ENCODE measurements at places on chromosomes 6 and 20.
A peak's percentile ranks its signal among the peaks of the same experiment; 100 is the strongest.

DNA sequence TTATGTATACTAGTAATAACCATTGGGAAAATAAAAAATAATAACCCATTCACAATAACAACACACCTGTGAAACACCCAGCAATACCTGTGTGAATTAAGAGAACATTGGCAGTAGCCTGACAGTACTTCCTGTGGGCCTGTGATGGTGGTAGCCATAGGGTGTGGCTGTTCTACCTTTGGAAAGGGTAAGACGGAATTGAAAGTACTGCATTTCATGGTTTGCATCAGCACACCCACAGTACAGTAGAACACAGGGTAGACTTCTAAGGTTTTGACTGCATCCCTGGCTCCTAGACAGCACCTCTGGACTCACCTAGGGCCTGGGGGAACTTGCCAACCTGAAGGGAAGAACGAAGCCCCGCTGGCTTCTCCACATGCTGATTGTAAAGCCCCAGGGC is 279.8 kb downstream of the HTR1B start:
- no peak for DNase-seq

DNA sequence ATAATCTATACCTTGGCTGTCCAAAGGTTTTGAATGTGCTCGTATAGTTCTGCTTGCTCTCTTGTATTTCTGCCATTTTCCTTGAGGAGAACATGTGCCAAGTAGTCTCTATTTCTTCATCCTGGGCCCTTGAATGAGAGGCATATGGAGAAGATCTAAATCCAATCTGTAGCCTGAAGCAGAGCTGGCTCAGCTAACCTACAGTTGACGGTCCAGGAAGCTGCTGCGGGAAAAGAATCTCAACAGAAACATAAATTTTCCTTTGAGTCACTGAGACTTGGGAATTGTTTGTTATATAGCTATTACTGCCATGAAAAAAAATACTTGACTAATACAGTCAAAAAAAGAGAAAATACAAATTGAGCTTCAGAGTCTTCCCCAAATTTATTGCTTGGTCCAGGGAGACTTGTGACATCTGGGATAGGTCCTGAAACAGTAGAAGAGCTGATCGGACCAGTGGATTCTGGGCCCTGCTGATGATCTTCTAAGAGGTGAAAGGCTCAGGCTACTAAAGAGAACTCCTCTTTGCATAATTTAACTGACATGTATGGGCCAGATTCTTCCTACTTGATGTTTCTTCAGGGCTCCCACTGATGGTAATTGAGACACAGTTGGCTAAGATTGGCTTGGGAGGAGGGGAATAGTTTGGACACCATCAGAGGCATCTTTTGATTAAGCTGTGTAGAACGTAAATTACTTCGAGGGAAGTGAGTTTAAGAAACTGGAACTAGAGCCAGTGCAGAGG is 29.9 kb upstream of the PLCB4 start:
- no peak for DNase-seq

- DNase-seq: peak; percentile 44
Observed at GRCh38 chr6:138109042-138109997, 2.1 kb upstream of the PERP start.

DNA sequence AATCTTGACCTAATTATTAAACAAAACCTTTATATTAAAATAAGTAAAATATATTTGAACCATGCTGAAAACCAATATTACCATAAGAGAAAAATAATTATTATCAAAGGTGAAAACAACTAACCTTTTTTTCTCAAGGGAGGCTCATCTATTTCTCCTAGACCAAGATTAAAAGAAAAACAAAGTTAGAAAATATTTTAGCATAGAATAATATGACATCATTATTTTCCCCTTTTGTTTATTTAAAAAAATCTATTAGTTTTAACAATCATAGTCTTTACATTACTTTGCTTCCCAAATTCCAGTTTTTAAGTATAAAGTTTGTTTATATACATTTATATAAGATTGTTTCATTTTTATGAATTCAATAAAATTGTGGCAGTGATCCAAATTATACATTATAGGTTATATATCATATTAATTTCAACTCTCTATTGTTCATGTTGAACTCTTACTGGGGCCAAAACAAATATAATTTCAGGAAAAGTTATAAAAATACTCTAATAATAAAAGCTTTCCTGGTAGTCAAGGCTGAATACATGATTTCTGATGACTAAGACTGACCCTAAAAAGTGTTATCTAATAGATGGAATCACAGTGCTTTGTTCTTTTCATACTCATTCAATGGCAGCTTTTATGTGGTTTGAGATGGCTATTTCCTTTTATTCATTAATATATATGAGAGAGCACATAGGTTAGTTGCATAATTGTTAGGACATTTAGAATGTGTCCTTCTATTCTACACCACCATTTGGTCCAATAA is 89.4 kb downstream of the TRDN start:
- DNase-seq: no peak

GRCh38 chr20:23245553-23246181 is 104.9 kb upstream of the NXT1 start:
- DNase-seq: no peak

DNA sequence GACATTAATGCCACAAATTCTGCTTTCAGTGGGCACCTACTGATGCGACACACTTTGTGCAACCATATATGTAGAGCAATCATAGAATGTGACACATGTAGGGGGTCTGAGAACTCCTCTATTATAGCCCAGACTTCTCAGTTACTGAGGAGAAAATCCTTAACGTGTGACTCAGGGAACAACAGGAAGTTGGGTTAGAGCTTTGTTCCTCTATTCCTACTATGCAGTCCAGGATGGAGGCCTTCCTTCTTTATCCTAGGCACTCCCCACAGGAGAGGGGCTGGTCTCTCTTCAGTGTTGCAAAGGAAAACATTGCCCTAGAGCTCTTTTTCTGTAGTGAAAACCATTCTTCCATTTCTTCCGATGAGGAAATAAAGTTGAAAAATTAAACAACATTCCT is 39.6 kb upstream of the RCAN2 start:
- DNase-seq: no peak

GRCh38 chr6:153411070-153411648 is 280.1 kb upstream of the RGS17 start:
- no peak for DNase-seq

DNA sequence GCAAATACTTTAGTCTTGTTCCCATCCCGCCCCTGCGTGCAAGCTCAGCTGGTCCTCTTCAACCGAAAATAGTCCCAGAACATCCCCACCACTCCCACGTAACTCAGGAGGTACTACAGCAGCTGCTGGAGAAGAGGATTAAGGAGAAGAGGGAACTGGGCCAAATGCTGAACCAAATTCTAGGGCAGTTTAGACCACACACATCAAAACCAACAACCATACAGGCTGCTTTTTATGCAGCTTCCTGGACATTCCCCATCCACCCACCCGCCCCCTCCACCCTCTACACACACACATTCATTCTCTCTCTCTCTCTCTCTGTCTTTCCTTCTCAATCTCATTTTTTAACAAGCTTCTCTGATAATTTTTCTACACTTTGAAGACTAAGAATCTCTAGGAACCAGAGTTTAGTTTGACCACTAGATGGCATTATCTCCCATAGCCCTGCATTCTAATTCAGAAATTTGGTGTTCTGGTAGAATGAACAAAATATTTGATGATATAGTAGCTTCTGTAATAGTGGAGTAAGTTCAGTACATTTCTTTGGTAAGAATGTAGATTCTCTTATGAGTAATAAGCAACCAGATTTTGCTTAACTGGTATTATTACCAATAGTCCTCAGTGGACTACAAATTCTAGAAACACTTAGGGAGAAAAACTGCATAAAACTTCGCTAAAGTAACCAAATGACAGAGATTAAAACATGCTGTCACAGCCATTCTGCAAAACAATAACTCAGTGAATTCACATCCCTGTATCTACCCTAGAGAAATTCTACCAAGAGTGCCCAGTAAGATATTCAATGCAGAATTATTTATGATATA is 52.1 kb upstream of the BEND6 start:
- DNase-seq: no peak

DNA sequence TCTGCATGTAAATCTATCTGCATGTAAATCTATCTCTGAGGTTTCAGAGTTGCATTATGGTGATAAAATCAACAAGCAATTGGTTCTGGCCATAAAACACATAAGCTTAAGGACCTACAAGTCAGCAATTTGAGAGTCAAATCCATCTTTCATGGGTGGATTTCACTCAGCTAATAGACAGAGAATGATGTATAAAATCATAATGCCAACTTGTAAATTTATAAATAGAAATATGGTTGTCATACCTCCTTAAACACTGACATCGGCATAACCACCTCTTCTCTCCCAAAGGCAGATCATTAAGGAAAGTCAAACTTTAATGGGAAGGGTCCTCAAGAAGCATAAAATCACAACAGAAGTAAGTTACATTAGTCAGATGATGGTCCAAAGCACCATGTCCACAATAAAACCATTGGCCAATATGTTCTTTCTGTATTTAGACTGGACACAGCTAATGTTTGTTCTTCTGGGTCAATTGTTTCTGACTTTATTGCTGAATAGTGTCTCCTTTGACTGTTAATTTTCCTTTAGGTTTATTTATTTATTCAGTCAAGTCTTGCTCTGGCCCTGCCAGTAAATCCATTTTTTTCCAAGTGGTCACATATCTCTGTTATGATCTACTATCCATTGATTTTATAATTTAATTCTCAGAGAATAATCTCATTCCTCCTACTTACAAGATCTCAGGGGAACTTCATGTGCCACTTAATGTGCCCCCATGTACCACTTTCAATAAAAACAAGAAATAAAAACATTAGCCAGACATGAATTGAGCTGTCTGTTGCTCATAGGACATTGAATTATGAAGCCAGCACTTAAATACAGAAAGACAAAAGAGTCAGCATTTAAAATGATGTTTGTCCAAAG is 382.9 kb upstream of the IRAK1BP1 start:
- no peak for DNase-seq

- no peak for DNase-seq
Observed at GRCh38 chr6:139472351-139473015, 98.0 kb upstream of the CITED2 start.

DNA sequence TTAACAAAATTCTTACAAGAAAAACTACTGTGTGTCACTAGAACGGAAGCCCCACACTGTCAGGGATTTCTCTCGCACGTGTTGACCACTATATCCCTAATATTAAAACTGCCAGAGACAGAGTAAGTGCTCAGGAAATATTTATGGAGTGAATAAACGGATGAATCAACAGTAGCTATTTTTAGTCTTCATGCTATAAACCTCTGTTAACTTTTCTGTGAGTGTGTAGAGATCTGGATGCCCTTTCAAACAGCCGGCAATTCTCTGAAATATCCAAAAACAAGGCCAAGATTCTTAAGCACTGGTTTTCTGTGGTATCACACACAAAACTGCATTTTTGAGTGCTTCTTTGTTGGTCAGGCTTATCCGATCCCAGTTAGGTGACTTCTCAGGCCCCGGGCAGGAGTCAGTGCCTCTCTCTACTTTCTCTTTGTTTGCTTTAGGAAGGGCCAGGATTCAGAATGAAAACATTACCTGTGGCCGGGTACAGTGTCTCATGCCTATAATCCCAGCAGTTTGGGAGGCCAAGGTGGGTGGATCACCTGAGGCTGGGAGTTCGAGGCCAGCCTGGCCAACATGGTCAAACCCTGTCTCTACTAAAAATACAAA is 15.7 kb downstream of the ATP9A start:
- DNase-seq: no peak

GRCh38 chr6:4124351-4124750 is 11.0 kb downstream of the ECI2 start:
- DNase-seq: no peak

GRCh38 chr6:137290601-137291261 is 71.5 kb upstream of the IFNGR1 start:
- DNase-seq: no peak

- DNase-seq: no peak
Observed at GRCh38 chr6:75855052-75855451, 106.0 kb downstream of the MYO6 start.

- DNase-seq: no peak
Observed at GRCh38 chr6:5984150-5985089, 22.3 kb downstream of the NRN1 start.

GRCh38 chr20:44425923-44426322 is 49.8 kb upstream of the TTPAL start:
- DNase-seq: no peak

Measured in stimulated activated CD8-positive, alpha-beta memory T cell treated with anti-CD3 and anti-CD28 coated beads, Interleukin-15, amount 100 ng/mL, for 24 hours (primary cell).